ENCODE measurements at places on chromosomes 4 and X. TPM values are rescaled to one million over a fixed set of nuclear protein-coding genes. Genes with fewer than 3 reads are reported as not detected.

- DNase-seq, result no peak
Measured at GRCh38 chrX:56130031-56130430, 102.1 kb upstream of the KLF8 start.

DNA sequence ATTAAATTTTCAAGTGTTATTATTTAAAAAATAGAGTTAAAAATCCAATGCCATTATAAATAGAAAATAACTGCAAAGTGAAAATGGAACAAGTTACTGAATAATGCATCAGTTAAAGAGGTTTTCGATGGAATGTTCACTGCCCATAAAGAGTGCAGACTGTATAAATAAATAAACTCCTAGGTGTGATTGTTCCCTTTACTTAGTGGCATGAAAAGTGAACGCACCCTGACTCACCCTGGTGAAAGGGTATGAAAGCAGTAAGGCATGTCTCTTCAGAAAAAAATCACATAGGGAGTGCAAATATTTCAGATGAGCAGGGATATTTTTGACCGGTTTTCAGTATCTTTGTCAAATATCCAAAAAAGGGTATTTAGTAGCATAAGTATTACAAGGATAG lies 387.8 kb downstream of the DCAF12L2 start:
- no peak for DNase-seq

GRCh38 chr4:166501941-166502382 lies 628.9 kb downstream of the TLL1 start:
- DNase-seq, result no peak

- DNase-seq, result no peak
Measured at GRCh38 chr4:169024762-169025161, 14.7 kb upstream of the CBR4 start.

- no peak for DNase-seq
Measured at GRCh38 chr4:182062936-182063335, 180.3 kb upstream of the TENM3 start.

GRCh38 chr4:57320849-57321248 lies 210.7 kb upstream of the IGFBP7 start:
- DNase-seq, result no peak

- no peak for DNase-seq
Measured at GRCh38 chr4:48346594-48346993, 5.3 kb downstream of the SLAIN2 start.

DNA sequence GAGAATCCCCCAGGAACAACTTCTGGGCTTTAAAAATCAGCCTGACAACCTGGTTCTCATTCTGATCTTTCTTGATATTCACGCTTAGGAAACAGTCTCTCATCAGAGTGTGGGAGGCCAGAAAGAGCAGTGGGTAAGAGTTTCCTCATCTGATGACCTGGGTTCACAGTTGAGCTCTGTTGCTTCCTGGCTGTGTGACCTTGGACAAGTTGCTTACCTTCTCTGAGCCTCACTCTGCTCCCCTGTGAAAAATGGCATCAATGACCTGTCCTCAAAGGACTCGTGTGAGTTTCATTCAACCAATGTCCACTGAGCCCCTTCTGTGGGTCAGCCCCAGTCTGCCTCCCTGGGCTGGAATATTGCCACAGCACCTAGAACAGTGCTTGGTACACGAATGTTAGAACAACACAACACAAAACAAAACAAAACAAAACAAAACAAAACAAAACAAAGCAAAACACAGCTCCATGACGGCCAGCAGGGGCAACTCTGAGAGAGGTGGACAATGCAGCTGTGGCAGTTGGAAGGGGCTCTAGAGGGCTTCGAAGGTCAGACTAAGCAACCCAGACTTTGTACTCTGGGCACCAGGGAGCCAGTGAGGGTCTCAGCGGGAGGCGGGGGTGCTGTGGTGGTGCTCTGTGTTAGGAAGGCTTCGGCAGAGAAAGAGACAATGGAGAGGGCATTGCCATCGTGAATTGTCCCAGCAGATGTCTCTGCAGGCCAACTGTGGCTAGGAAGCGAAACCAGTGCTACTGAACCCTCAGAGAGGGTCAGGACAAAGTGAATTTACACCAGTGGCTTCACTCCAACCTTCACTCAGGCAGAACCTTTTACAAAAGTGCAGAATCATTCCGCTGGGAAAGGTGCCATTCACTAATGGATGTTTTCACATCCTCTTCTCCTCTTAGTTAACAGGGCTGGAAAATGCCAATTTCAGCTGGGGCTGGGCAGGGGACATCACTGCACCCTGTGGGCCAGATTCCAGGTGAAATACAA lies 14.3 kb upstream of the C4orf50 start:
- DNase-seq, result no peak

DNA sequence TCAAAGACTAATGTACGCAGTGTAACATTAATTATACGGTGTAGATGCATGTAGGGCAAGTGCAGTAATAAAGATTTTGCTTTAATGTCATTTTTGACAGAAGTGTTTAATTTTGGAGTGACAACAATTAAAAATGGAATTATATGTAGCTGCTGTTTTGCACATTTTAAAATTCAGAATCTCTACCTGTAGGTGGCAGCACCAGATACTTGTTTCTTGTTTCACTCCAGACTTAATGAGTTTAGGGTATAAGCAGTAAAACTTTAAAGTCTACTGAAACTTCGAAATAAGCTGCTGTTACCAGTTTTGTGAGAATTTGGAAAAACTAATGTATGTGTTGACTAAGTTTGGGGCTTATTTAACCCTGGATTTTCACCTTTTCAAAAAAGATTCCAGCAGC lies 144.9 kb downstream of the POLA1 start:
- no peak for DNase-seq

- no peak for DNase-seq
Measured at GRCh38 chr4:155924637-155925036, 21.1 kb downstream of the TDO2 start.

DNA sequence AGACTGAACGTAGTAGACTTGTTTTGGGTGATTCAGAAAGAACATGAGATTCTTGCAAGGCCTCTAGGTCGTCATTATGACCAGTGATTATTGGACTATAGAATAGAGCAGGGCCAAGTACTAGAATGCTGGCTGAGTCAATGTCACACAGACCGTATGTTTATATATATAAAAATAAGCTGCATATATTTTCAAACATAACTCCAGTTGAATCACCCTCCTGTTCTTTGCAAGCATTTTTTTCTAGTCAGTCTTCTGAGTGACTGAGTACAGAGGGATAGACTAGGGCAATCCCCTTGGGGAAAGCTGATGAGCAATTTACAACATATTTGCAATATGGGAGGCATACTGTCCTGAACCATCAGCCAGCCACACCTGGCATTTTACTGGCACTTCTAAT lies 48.4 kb upstream of the PRPS1 start:
- DNase-seq, result no peak

DNA sequence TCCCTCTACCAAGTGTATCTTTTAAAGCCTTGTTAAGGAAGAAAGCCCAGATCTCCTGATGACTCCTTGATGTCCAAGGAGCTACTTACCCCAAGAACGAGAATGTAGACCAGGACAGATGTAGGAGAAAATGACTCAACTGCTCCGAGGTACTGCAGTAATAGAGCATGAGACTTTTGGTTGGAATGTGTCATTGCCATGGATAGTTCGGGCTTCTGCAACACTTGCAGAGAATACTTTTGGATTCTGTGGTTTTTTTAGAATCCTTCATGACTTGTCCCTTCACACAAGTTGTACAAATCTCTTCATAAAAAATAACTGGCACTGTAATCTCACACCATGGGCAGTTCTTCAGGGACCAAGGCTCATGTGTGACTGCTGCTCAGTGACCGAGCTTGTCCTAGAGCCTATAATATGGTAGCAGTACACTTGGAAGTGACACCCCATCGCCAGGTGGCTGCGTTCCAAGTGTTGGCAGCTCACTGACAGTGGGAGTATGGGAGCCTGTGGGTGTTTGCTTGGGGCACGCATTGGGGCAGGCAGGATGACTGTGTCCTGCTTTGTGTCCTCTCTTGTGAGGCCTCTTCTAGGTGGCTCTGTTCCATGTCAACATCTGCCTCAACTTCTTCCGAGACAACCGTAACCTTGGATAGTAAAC lies 87.9 kb upstream of the WDR1 start:
- peak; percentile 50 for DNase-seq

DNA sequence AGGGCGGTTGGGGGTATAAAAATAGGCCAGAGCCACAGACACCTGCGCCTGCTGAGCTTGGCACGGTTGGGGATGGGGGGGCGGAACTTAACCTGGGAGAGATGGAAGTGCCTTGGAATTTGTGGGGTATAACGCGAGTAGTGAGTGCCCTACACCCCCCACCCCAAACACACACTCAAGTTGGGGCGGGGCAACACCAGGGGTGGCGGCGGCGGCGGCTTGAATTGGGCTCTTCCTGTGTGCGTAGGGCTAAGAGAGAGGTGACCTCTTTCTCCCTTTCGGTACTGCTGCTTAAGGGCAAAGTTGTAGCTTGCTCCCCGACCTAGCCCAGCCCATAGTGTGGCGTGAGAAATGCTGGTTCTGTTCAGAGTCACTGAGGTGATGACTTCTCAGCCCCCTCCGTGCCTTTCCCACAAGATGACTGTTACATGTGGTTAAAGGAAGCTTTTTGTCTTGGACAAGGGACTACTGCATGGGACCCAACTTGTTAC lies 839 bp downstream of the STK26 start:
- DNase-seq, result peak; percentile 45

DNA sequence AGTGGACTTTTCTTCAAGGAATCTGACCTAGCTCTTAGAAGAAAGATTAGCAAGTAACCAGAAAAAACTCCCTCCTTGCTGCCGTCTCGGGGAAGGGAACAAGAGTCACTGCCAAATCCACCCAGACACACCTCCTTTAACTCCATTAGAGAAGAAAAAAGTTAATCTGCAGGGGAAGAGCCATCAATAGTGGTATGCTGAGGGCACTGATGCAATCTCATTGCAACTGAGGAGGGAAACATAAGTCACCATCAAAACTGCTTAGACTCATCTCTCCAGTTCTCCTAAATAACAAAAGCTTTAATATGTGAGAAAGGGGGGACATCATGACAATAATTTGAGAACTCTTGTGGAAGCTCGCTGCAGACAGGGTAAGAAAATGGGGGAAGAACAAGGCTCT lies 49.3 kb upstream of the MAGED4B start:
- no peak for DNase-seq

DNA sequence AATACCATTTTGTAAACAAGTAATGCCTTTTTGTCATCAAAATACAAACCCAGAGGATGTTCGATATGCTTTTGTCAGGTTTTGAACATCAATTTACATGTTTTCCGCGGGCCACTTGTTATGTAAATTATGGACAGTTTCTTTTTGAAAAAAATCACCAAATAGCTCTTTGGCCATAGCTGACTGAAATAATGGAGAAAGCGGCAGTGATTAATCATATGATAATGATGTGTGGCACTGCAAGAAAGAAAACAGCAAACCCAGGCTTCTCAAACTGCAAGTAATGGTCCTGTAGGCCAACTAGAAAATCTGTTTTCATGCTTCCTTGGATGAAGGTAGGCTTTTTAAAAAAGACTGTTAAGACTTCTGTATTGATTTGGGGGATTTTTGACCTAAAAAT lies 15.6 kb upstream of the SCML1 start:
- no peak for DNase-seq

- no peak for DNase-seq
Measured at GRCh38 chr4:169245061-169245460, 25.7 kb downstream of the SH3RF1 start.

- no peak for DNase-seq
Measured at GRCh38 chrX:22325096-22325495, 52.4 kb downstream of the CBLL2 start.

DNA sequence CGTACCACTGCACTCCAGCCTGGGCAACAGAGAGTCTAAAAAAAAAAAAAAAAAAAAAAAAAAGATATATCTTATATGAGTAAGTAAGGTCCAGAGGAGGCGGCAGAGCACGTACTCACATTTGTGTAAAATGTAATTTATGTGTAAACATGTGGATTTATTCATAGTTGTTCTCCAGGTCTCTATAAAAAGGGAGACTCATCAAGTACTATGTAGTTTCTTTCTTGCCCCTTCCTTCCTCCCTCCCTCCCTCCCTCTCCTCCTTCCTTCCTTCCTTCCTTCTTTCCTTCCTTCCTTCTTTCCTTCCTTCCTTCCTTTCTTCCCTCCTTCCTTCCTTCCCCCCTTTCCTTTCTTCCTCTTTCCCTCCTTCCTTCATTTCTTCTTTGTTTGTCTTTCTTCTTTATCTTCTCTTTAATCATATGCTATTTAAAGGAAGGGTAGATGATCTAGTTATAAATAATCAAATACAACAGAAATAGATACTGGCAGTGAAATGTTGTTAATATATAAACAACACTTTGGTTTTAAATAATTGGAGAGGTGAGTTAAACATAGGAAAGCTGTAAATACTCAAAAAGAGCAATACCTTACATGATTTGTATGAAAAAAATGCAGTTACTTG lies 344.8 kb downstream of the ANK2 start:
- DNase-seq, result no peak

DNA sequence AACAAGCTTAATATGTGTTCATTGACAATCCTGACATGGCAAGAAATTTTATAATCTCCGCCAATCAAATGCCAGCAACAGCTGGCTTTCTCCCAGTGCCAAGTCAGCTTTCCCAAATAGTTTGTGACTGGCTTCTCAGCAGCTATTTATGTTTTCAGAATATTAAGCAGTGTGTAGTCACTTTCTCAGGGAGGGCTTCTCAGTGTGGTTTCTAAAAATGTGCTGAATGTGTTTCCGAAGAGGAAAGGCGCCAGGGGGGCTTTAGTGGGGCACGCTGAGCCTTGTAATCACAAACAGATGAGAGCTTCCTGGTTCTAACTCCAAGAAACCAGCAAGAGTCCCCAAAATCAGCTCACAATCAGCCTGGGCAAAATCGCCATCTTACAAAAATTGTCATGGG lies 258.7 kb upstream of the CPEB2 start:
- no peak for DNase-seq

EDA2R gene
- total RNA-seq, result 1.0 TPM

SLC49A3 gene
- total RNA-seq, result 14.6 TPM

FAM114A1 gene
- 20.3 TPM for total RNA-seq

ZNF718 gene
- total RNA-seq, result 5.8 TPM
